SK-N-SH (cell line): ENCODE measurements at places on chromosomes 1 and 21. TPM values are rescaled to one million over a fixed set of nuclear protein-coding genes. Genes with fewer than 3 reads are reported as not detected.
A peak's percentile ranks its signal among the peaks of the same experiment; 100 is the strongest.

DNA sequence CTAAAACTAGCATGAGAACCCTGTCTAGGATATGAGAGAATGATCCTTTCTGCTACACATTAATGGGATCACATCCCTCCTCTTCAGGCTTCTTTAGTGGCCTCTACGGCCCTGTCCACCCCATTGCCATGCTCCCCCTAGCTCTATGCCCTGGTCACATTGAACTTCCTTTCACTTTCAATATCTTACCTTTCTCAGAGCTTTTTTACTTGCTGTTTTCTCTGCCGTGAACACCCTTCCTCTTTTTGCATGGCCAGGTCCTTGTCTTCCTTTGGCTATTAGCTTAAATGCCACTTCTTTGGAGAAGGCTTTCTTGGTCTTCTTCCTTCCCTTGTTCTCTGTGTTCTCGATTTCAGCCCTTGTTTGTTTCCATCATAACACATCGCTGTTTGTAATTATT lies 97.4 kb downstream of the GIPC2 start:
- H3K36me3 ChIP-seq, result no peaks in the 10 kb centered on the region
- no peak overlapping the region for H3K27ac ChIP-seq
- H3K27me3 ChIP-seq, result no peaks in the 10 kb centered on the region
- H3K4me3 ChIP-seq, result no peak overlapping the region

MANEAL gene
- 2.7 and 3.7 TPM in 2 replicates for polyA plus RNA-seq

DNA sequence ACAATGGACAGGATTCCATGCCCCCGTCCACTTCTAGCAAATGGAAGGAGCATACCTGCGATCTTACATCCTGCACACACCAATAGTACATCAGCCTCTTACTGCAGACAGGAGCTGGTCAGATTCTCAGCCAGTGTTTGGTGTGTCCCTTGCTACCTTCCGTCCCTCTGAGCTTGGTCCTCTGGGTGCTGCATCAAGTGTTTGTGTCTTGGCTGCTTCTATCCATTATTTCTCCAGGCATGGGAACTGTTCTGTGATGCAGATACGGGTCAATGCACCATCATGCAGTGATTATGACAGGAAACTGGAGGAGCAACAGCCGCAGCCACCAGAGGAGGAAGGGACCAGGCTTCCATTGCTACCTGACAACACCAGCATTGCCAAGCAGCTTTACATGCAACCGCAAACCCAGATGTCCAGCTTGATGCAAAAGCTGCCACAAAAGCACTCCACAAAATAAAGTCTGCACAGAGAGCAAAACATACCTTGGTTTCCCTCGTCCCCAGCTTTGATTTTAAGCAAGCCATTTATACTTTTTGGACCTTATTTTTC lies 21.9 kb upstream of the OVAAL start:
- peaks cover 11% of the 10 kb centered on the region for H3K4me1 ChIP-seq
- no peaks in the 10 kb centered on the region for H3K27me3 ChIP-seq
- H3K27ac ChIP-seq, result no peak overlapping the region
- no peak overlapping the region for H3K4me3 ChIP-seq
- H3K36me3 ChIP-seq, result no peaks in the 10 kb centered on the region

SMCP gene
- polyA plus RNA-seq, result not detected in 2 replicates

GRCh38 chr21:45363921-45364467 lies 41.0 kb upstream of the COL18A1 start:
- DNase-seq, result no peak
- peaks cover 34% of the 10 kb centered on the region for H3K4me1 ChIP-seq
- no peak overlapping the region for H3K4me3 ChIP-seq
- no peaks in the 10 kb centered on the region for H3K27me3 ChIP-seq
- no peaks in the 10 kb centered on the region for H3K36me3 ChIP-seq
- peak overlapping the region; percentile 88 for H3K27ac ChIP-seq

GRCh38 chr1:220274251-220274855 lies 2.1 kb upstream of the RAB3GAP2 start:
- H3K4me1 ChIP-seq, result peaks cover 11% of the 10 kb centered on the region; the same call in 1 of the 2 replicates
- H3K27ac ChIP-seq, result no peak overlapping the region
- no peaks in the 10 kb centered on the region for H3K36me3 ChIP-seq
- no peak for DNase-seq

CFHR5 gene
- polyA plus RNA-seq, result not detected in 2 replicates

VANGL1 gene
- 5.4 TPM in 2 replicates for polyA plus RNA-seq

GRCh38 chr1:46256523-46256922 lies 9.0 kb downstream of the RAD54L start:
- H3K27ac ChIP-seq, result no peak overlapping the region
- H3K4me3 ChIP-seq, result no peak overlapping the region
- no peaks in the 10 kb centered on the region for H3K27me3 ChIP-seq
- peaks cover 6% of the 10 kb centered on the region for H3K36me3 ChIP-seq
- DNase-seq, result no peak

FAM43B gene
- not detected in 2 replicates for polyA plus RNA-seq

- no peaks in the 10 kb centered on the region for H3K27me3 ChIP-seq
- peaks cover 5% of the 10 kb centered on the region; the same call in 1 of the 2 replicates for H3K4me1 ChIP-seq
- peak overlapping the region; percentile 78 for H3K4me3 ChIP-seq
- no peaks in the 10 kb centered on the region for H3K36me3 ChIP-seq
Observed at GRCh38 chr21:42495765-42496119, 282 bp downstream of the RSPH1 start.

GPR89B gene
- 6.4 and 10.2 TPM in 2 replicates for polyA plus RNA-seq

GLUL gene
- 107 TPM in 2 replicates for polyA plus RNA-seq

MOB3C gene
- 8.6 and 10.6 TPM in 2 replicates for polyA plus RNA-seq

FOXO6 gene
- polyA plus RNA-seq, result 0.11 and 0.35 TPM in 2 replicates

DNA sequence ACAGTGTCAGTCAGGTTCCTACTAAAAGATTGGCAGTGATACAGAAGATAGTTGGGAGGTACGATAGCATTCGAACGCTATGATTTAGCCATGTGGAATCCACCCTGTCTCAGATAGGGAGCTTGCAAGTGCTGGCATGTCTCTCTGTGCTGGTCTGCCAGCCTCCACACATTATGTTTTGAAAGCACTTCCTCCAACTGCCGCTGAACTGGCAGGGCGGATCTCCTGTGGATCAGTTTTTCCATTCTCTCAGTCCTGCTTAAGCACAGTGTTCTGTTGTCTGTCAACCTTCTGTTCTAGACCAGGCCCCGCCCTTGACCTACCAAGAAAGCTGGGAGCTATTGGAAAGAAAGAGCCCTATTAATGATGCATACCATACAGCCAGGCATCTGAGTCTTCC lies 65.5 kb upstream of the PALMD start:
- no peaks in the 10 kb centered on the region for H3K27me3 ChIP-seq
- H3K4me1 ChIP-seq, result peaks cover 3% of the 10 kb centered on the region; the same call in 1 of the 2 replicates
- no peaks in the 10 kb centered on the region for H3K36me3 ChIP-seq
- no peak overlapping the region for H3K4me3 ChIP-seq
- H3K27ac ChIP-seq, result no peak overlapping the region

DNA sequence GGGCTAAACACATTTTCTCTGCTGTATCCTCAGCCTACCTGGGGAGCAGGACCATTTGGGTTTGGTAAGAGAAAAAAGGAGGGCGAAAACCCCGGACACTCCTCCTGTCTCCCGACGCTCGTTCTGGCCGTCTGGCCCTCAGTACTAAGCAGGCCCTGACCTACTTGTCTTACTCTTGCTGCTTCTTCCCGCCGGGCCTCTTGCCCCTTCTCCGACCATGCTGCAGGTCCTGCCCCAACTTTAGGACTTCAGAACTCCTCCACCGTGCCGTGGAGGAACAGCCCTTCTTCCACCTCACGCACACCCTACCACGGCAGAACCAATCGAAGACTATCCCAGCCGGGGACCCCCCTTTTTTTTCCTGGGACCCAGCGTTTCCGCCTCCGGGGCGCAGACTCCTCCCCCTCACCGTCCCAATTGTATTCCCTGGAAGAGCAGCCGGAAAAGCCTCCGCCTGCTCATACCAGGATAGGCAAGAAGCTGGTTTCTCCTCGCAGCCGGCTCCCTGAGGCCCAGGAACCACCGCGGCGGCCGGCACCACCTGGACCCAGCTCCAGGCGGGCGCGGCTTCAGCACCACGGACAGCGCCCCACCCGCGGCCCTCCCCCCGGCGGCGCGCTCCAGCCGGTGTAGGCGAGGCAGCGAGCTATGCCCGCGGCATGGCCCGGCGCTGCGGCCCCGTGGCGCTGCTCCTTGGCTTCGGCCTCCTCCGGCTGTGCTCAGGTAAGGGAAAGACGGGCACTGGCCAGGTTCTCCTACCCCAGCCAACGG lies at the start of gene CHRNB2:
Gene CHRNB2 (plus strand): TSS at position 393 of the 771 bp plus-strand sequence. CDS start 267 bp downstream, at position 660.
- H3K27me3 ChIP-seq, result no peaks in the 10 kb centered on the region; the same call in 1 of the 2 replicates
- H3K27ac ChIP-seq, result no peak within 1 kb of the TSS
- peaks cover 22% of the 10 kb centered on the region; the same call in 1 of the 2 replicates for H3K4me1 ChIP-seq

DNA sequence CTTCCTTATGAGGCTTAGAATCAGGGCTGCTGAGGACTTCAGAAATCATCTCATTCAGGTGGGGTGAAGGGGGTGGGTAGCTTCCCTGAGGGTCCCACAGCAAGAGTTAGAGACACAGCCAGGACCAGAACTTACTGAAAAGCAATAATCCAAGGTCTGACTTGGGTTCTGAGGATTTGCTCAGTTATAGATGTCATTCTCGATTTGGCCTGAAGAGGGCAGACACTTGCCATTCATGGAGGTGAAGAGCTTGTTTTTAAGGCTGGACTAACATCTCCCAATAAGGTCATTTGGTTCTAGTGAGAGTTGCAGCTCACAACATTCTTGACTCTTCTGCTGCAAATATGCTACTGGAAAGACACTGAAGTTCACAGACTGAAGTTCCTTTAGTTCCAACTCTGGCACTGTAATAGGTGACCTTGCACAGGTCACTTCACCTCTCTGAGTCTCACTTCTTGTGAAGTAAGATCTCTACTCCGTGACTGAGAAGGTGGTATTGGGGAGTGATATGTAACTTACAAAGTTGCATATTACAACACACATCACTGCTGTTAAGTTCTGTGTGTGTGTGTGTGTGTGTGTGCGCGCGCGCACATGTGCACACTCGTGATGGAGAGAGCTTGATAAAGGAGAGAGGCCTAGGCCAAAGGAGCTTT lies 69.8 kb upstream of the DIRAS3 start:
- DNase-seq, result peak; percentile 56
- no peak overlapping the region for H3K4me3 ChIP-seq
- no peaks in the 10 kb centered on the region for H3K27me3 ChIP-seq
- H3K36me3 ChIP-seq, result peaks cover 7% of the 10 kb centered on the region; the same call in 1 of the 2 replicates
- no peak overlapping the region for H3K27ac ChIP-seq

DNA sequence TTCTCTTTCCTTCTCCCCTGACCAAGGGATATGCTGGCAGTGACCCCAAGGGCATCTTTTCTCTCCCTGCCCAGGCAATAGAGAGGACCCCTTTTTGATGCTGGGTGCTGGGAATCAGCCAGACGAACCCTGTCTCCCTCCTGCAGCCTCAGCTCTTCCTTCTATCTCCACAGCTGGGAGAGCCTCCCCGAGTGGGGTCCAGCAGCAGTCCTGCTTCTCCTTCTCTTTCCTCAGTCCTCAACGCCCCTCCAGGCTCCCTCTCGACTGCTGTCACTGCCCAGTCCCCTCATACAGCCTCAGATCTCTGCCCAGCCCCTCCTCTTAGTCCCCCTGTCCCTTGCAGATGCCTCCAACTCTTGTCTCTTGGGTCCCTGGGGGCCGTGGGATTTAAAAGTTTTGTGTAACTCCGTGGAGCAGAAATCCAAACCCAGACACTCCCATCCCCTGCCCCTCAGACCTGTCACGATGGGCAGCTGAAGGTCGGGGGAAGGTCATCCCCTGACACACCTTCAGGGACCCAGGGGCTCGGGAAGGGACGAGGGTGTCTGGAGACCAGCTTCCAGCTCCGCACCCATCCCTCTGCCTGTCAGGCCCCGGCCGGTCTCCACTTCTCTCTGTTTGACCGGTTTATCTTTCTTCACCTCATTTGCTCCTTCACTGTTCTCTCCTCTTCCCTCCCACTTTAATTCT lies 5.8 kb upstream of the ETV3L start:
- no peaks in the 10 kb centered on the region for H3K36me3 ChIP-seq
- no peaks in the 10 kb centered on the region for H3K27me3 ChIP-seq

DNA sequence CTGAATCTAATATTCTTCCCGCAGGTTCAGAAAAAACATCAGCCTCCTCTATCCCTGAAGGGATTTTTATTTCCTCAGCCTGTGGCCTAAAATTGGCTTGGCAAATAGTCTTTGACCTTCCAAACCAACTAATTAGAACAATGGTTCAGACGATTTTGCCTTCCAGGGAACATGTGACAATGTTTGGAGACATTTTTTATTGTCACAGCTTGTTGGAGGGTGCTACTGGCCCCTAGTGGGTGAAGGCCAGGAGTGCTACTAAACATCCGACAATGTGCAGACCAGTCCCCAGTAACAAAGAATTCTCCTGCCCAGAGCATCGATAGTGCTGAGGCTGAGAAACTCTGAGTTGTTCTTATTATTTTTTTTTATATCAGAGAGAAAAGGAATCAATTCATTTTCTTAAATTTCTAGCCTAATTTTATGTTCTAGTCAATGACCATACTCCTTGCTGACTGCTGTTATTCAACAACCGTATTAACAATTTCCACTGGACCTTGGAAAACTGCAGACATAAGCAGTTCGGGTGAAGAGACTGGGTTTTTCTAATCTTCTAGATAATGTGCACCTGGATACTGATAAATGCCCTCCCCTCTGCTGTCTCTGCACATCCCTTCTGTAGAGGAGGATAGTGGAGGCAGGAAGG lies 280.7 kb downstream of the LMX1A start:
- no peaks in the 10 kb centered on the region for H3K4me1 ChIP-seq
- H3K27me3 ChIP-seq, result no peaks in the 10 kb centered on the region
- H3K27ac ChIP-seq, result no peak overlapping the region
- no peak overlapping the region for H3K4me3 ChIP-seq

KLHDC7A gene
- polyA plus RNA-seq, result not detected in 2 replicates

ADAMTS5 gene
- 0.90 and 1.5 TPM in 2 replicates for polyA plus RNA-seq

DNA sequence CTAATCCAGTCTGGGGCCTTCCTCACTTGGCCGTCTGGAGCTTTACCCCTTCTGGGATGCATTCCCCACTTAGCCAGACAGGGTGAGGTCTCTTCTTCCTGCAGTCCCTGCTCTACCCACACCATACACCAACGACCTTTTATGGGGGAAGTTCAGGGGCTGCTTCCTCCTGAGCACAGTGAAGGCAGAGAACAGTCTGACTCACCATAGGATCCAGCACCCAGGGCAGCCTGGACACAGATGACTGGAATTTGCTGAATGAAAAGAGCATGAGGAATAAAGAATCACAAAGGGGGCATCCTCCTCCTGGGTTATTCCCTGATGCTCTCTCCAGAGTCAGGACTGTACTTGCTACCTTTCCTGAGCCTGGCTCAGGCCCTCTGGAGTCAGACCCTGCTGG lies 4.6 kb upstream of the FOXE3 start:
- H3K27ac ChIP-seq, result no peak overlapping the region
- H3K4me3 ChIP-seq, result no peak overlapping the region
- DNase-seq, result no peak
- peaks cover 15% of the 10 kb centered on the region for H3K27me3 ChIP-seq
- H3K4me1 ChIP-seq, result no peaks in the 10 kb centered on the region; the same call in 1 of the 2 replicates
